Esophagus muscularis mucosa (tissue), 4 donors: ENCODE measurements at places on chromosomes 12 and 14. TPM values are rescaled to one million over a fixed set of nuclear protein-coding genes. Genes with fewer than 3 reads are reported as not detected.

The SBNO1 gene
- total RNA-seq = 31.8 TPM

The SSPN gene
- 36.4 TPM for total RNA-seq

The FSCB gene
- total RNA-seq = 0.11 TPM

The LRRC10 gene
- not detected for total RNA-seq

The CELA1 gene
- total RNA-seq = not detected

The GPD1 gene
- 0.29 TPM for total RNA-seq

The SLCO1B1 gene
- not detected for total RNA-seq

The ARHGEF40 gene
- total RNA-seq = 27.0 TPM

The OR6C2 gene
- total RNA-seq = not detected

The ING4 gene
- 46.6 TPM for total RNA-seq

The BCL11B gene
- 0.50 TPM for total RNA-seq

GRCh38 chr12:1246637-1247036, 255.6 kb downstream of the ERC1 start:
- no peaks in the 10 kb centered on the region for H3K27me3 ChIP-seq
- H3K4me3 ChIP-seq = no peak overlapping the region
- H3K36me3 ChIP-seq = no peaks in the 10 kb centered on the region

- H3K4me1 ChIP-seq = peaks cover 10% of the 10 kb centered on the region
- H3K36me3 ChIP-seq = no peaks in the 10 kb centered on the region
- no peak overlapping the region for H3K4me3 ChIP-seq
- DNase-seq = no peak
- H3K27me3 ChIP-seq = no peaks in the 10 kb centered on the region
These were observed 24.1 kb upstream of the ADIPOR2 start for GRCh38 chr12:1666685-1667162.

GRCh38 chr12:101087920-101088319, 122.1 kb downstream of the SLC5A8 start:
- DNase-seq = no peak
- H3K4me1 ChIP-seq = no peaks in the 10 kb centered on the region
- H3K27ac ChIP-seq = no peak overlapping the region
- no peaks in the 10 kb centered on the region for H3K27me3 ChIP-seq
- H3K4me3 ChIP-seq = no peak overlapping the region

DNA sequence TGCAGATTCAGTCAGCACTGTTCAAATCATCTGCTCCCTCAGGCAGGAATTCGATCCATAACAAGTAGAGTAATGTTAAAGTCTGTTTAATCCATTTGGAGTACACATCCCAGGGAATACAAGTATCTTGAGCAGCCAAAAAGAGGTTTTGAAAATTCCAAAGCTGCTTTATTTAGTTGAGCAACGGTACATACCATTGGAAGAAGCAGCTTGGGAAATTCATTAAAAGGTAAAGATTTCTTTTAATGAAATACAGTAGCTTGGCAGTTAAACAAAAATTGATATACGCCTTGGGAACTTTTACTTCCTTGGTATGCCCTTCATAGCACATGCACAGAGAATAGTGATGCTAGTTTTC, 153.8 kb downstream of the LRIG3 start:
- no peaks in the 10 kb centered on the region for H3K27me3 ChIP-seq
- H3K4me3 ChIP-seq = no peak overlapping the region
- H3K36me3 ChIP-seq = no peaks in the 10 kb centered on the region
- DNase-seq = no peak

DNA sequence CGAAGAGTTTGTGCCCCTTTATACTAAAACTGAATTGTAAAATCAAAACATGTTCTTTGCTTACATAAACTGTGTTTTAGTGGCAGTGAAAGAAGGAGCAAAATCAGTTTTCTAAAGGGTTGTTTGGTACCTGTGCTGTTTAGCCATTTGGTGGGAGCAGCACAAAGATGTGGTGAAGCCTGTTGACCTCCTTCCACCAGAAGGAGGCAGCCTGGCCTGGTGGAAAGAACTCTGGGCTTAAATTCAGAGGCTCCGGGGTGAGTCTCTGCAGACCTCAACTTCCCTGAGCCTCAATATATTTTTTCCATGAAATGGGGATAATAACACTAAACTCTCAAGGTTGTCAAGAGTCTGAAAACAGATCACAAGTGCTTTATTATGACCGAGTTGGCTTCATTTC, 502.5 kb downstream of the VRK1 start:
- no peak for DNase-seq
- H3K36me3 ChIP-seq = no peaks in the 10 kb centered on the region
- H3K4me1 ChIP-seq = no peaks in the 10 kb centered on the region
- H3K27me3 ChIP-seq = no peaks in the 10 kb centered on the region

- H3K27ac ChIP-seq = no peak overlapping the region
- DNase-seq = no peak
- no peak overlapping the region for H3K4me3 ChIP-seq
- H3K4me1 ChIP-seq = peaks cover 16% of the 10 kb centered on the region
- H3K27me3 ChIP-seq = no peaks in the 10 kb centered on the region
These were observed 12.1 kb upstream of the NXPH4 start for GRCh38 chr12:57204454-57204853.

GRCh38 chr12:117045160-117046010, 53.8 kb downstream of the TESC start:
- no peaks in the 10 kb centered on the region for H3K36me3 ChIP-seq
- DNase-seq = no peak
- H3K4me1 ChIP-seq = peaks cover 22% of the 10 kb centered on the region
- peaks cover 3% of the 10 kb centered on the region for H3K27me3 ChIP-seq
- no peak overlapping the region for H3K27ac ChIP-seq

GRCh38 chr14:105491366-105491973, 424 bp downstream of the TEDC1 start:
- H3K27me3 ChIP-seq = peaks cover 14% of the 10 kb centered on the region
- H3K27ac ChIP-seq = peak overlapping the region; percentile 94
- no peak for DNase-seq
- H3K36me3 ChIP-seq = peaks cover 4% of the 10 kb centered on the region
- peaks cover 53% of the 10 kb centered on the region for H3K4me1 ChIP-seq
- H3K4me3 ChIP-seq = peak overlapping the region; percentile 75

DNA sequence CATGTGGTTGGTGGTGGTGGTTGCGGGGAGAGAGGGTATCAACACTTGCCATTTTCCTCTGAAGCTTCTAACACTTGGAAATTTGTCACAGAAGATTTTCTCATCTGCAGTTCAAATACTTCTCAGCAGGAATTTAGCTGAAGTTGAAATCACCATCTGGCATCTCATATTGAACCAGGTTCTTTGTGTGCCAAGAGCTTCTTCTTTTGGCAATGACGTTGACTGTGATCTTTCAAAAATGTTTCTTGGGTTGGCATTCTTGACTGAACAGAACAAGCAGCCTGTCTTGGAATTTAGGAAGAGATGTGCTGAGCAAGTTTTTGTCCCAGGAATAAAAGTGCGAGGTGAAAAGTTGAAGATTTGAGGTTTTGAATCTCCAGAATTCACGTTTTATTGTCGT, 8.7 kb upstream of the NIN start:
- no peaks in the 10 kb centered on the region for H3K4me1 ChIP-seq
- DNase-seq = no peak
- H3K27ac ChIP-seq = no peak overlapping the region
- no peaks in the 10 kb centered on the region for H3K27me3 ChIP-seq
- H3K36me3 ChIP-seq = no peaks in the 10 kb centered on the region

DNA sequence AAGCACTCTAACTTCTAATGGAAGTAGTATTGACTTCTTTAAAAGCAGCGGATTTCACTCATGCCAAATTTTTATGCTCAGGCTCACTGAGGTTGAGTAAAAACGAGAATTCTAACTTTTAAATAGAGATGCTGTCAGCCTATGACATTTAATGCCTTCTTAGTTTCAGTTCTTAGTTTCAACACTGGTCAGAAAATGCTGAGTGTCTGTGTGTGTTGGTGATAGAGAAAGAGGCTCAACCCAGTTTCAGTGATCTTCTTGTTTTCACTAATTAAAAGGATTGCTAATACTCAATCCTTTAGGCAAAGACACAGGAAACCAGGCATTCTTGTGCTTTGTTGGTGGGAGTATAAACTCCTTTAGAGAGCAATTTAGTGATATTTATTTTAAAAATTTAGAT, 31.0 kb downstream of the PEBP1 start:
- no peak for DNase-seq
- no peaks in the 10 kb centered on the region for H3K4me1 ChIP-seq
- H3K36me3 ChIP-seq = peaks cover 86% of the 10 kb centered on the region

- no peak for DNase-seq
- H3K36me3 ChIP-seq = no peaks in the 10 kb centered on the region
- H3K4me3 ChIP-seq = peak overlapping the region; percentile 71
- H3K27ac ChIP-seq = peak overlapping the region; percentile 79
- peaks cover 3% of the 10 kb centered on the region for H3K27me3 ChIP-seq
These were observed 1.9 kb downstream of the FAM222A start for GRCh38 chr12:109715310-109716091.

GRCh38 chr14:104973135-104973384, 5.1 kb downstream of the AHNAK2 start:
- H3K4me3 ChIP-seq = peak overlapping the region; percentile 23
- H3K4me1 ChIP-seq = peaks cover 83% of the 10 kb centered on the region
- peak overlapping the region; percentile 92 for H3K27ac ChIP-seq
- DNase-seq = peak; percentile 96

- no peak for DNase-seq
- no peaks in the 10 kb centered on the region for H3K27me3 ChIP-seq
- H3K36me3 ChIP-seq = no peaks in the 10 kb centered on the region
- H3K27ac ChIP-seq = peak overlapping the region; percentile 100
These were observed 2.0 kb downstream of the EEA1 start for GRCh38 chr12:92927055-92927435.

DNA sequence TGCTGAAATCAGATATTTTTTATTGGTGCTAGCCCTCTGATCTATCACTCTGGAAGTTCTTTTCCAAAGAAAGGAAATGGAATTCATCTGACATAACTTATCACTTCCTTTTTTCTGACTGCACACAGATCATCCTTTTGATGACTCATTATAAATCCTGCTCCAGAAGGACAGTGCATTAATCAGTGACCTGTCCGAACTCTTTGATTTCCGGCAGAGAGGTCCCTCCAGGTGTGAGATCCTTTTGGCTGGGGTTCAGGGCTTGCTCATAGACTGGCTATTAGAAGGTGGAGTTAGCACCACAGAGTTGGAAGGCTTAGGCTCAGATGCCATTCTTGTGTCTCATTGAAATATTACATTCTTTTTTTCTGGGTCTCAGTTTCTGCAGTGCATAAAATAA, 328.2 kb downstream of the ZFP36L1 start:
- no peaks in the 10 kb centered on the region for H3K27me3 ChIP-seq
- peaks cover 5% of the 10 kb centered on the region for H3K4me1 ChIP-seq
- H3K27ac ChIP-seq = peak overlapping the region; percentile 20
- no peak for DNase-seq

DNA sequence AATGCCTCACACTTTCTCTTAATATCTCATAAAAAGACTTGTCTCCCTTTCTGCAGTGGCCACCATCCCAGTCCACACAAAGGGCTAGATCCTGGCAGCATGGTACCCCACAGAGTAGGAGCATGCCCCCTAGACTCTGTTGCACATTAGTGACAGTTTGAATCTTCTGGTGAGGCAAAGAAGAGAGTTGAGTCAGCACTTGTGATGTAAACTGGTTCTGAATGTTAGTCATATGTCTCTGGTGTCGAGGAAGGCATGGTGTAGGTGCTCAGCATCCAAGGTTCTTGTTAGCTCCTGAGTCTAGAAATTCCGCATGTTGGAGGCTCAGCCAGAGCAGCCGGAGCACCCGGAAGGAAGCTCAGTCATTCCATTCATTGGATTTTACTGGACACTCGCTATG, 9.8 kb downstream of the TTC9 start:
- no peaks in the 10 kb centered on the region for H3K4me1 ChIP-seq
- no peak overlapping the region for H3K27ac ChIP-seq
- H3K4me3 ChIP-seq = no peak overlapping the region
- no peaks in the 10 kb centered on the region for H3K36me3 ChIP-seq

- H3K4me1 ChIP-seq = no peaks in the 10 kb centered on the region
- no peaks in the 10 kb centered on the region for H3K27me3 ChIP-seq
- H3K36me3 ChIP-seq = no peaks in the 10 kb centered on the region
- no peak overlapping the region for H3K4me3 ChIP-seq
- no peak for DNase-seq
- no peak overlapping the region for H3K27ac ChIP-seq
These were observed 75.9 kb downstream of the DNAI7 start for GRCh38 chr12:25119020-25119419.

GRCh38 chr14:58635091-58635830, 2.5 kb upstream of the DACT1 start:
- H3K36me3 ChIP-seq = no peaks in the 10 kb centered on the region
- no peaks in the 10 kb centered on the region for H3K27me3 ChIP-seq
- H3K27ac ChIP-seq = no peak overlapping the region
- peaks cover 18% of the 10 kb centered on the region for H3K4me1 ChIP-seq
- peak; percentile 78 for DNase-seq

GRCh38 chr14:75757644-75758402, 96.8 kb downstream of the TTLL5 start:
- H3K4me1 ChIP-seq = no peaks in the 10 kb centered on the region
- no peak for DNase-seq
- no peak overlapping the region for H3K4me3 ChIP-seq

DNA sequence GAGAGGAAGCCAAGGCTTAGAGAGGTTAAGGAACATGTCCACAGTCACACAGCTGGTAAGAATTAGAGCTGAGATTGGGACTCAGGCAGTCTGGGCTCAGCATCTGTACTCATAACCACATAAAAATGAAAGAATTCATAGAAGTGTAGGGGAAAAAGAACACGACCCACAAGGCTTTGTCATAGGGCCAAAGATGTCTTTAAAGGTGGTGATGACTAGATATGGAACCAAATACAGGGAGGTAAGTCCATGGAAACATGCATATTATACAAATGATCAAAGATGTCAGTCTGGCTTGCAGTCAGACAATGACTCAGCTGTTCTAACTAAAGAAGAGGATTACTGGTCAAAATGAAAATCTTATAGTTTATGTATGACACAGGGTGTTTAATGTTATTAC, 7.2 kb upstream of the SSPN start:
- H3K4me1 ChIP-seq = peaks cover 8% of the 10 kb centered on the region
- no peak for DNase-seq
- H3K36me3 ChIP-seq = no peaks in the 10 kb centered on the region
- no peak overlapping the region for H3K27ac ChIP-seq

DNA sequence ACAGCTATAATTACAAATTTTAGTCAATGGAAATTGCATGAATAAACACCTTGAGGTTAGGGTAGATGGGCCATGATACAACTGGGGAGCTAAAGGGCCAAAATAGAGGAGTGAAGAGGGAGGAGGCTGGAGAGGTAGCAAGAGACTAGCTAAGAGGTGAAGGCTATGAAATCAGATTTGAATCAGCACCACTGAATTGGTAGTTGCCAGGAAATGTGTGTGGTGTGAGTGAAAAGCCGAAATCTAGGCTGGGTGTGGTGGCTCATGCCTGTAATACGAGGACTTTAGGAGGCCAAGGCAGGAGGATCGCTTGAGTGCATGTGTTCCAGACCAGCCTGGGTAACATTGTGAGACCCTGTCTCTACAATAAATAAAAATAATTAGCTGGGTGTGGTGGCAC, 22.7 kb downstream of the YY1 start:
- no peak for DNase-seq
- no peak overlapping the region for H3K27ac ChIP-seq
